ENCODE measurements at places on chromosomes 1 and 21.

DNA sequence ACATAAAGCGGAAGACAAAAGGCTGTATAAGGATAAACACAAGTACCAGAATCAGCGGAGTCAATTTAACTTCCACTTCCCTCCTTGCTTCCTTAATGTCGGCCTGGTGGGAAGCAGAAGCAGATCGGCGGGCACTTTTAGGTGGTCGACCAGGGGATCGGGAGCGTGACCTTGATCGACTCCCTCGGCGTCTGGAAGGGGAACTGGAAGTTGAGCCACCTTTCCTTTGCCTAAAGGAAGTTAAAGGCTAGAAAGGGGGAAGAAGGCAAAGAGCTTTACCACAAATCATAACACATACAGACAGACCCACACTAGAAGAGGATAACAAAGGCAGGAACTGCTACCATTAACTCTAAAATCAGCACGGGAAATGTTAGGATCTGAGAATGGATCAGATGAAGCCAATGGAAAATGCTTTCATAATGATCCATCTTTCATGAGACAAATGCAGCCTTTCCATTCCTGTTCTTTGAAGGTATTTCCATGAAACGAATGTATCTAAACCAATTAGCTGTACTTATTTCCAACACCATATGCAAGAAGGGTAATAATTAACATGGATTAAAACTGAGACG lies 5.7 kb downstream of the LBR start:
- no peak for DNase-seq

DNA sequence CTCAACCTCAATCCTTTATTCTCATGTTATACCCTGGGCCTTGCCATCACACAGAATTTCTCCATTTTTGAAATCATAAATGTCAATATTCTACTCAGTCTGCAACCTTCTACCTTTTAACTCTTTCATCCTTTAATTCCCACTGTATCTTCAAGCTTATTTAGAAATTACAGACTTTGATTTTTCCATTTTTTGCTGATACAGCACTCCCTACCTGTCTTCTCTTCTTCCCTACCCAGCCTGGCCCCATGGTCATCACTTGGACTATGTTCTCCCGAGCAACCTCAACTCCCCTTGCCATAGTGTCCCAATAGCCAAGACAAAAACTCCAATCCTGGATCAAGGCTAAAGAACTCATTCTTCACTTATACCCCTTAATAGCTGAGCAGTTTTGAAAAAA lies 14.6 kb downstream of the WARS2 start:
- DNase-seq, result no peak

GRCh38 chr1:230120921-230121381 lies 53.9 kb downstream of the GALNT2 start:
- no peak for DNase-seq

- DNase-seq, result no peak
Measured at GRCh38 chr1:180577361-180577760, 18.6 kb downstream of the OVAAL start.

DNA sequence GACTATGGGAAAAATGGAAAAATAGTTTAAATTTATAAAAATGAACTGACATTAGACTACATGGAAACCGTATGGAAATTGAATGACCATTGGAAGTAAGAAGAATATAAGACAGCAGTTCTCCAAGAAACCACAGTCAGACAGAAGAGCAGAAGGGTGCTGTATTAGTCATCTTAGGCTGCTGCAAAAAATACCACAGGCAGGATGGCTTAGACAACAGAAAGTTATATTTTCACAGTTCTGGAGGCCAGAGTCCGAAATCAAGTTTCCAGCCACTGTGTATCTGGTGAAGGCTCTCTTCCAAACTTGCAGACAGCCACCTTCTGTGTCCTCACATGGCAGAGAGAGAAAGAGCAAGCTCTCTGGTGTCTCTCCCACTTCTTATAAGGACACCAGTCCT lies 175.2 kb downstream of the DSCAM start:
- no peak for DNase-seq

GRCh38 chr1:42723511-42723910 lies 16.5 kb downstream of the CLDN19 start:
- no peak for DNase-seq

DNA sequence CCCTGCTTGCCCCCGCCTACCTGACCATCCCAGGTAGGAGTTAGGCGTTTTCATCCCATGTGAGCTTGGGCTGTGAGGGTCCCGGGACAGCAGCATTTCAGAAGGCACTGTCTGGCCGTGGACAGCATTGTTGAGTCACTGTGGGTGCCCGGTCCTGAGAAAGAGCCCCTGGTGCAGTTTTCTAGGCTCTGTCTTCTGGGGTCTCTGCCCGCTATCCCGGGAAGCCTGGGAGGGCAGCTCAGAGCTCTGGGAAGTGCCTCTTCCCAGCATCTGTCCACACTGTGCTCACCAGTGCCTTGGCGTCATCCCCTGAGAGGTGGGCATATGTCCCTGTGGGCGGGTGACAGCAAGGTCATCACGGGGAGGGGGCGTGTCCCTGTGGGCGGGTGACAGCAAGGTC lies 11.4 kb upstream of the ZNF669 start:
- no peak for DNase-seq

DNA sequence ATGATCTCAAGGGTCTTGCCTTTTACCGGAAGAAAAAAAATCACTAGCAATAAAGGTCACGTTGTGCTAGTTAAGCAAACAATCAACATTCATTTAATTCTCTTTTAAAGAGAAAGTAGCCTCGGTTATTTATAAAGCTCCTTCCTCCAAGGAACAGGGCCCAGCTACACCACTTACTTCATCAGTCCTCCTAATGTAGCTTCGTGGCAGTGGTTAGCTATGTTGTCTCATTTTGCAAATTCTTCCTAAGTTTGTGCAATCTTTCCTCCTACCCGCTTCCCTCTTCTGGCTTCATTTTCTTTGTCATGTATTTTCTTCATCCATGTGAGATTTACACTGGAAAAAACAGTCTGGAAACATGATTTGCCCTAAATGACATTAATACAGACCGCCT lies 554.2 kb downstream of the NUF2 start:
- no peak for DNase-seq

DNA sequence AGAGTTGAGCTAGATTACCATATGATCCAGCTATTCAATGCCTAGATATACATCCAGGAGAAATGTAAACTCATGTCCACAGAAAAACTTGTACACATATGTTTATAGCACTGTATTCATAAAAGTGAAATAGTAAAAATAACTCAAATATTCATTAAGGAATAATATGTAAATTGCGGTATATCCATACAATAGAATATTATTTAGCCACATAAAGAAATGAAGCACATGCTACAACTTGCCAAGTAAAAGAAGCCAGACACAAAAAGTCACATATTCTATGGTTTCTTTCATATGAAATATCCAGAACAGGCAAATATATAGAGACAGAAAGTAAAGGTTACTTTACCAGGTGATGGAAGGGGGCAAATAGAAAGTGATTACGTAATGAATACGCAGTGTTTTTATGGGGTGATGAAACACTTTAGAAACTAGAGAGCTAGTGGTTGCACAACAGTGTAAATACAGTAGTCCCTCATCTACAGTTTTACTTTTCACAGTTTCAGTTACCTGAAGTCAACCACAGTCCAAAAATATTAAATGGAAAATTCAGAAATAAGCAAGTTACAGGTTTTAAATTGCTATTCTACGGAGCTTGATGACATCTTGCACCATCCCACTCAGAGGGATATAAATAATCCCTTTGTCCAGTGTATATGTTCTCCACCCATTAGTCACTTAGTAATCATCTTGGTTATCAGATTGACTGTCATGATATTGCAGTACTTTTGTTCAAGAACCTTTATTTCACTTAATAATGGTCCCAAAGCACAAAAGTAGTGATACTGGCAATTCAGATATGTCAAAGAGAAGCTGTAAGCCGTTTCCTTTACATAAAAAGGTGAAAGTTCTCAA lies 62.3 kb downstream of the ZNF644 start:
- no peak for DNase-seq

DNA sequence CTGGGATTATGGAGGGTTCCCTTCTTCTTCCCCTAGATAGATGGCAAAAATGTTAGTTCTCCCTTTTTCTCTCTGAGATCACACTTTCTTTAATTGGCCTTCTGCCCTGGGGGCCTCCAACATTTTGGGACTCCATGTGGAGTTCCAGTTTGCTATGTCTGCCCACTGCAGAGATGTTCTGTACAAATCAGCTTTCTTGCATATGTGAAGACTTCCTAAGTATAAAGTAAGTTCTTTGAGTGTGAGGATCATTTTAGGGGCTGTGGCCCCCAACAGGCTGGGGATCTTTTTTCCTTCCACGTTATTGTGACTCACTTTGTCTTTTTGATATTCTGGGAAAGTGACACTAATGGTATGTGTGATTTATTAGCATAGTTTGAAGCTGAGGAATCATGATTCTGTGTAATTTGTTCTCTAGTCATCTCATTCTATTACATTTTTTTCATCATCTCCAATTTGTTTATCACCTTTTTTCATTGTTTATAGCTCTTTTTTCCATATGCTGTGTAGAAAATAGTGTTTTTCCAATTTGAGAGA lies 48.2 kb downstream of the HHAT start:
- DNase-seq, result no peak

GRCh38 chr1:203589171-203589570 lies 37.5 kb upstream of the ATP2B4 start:
- DNase-seq, result no peak

Data from activated CD4-positive, alpha-beta T cell treated with anti-CD3 and anti-CD28 coated beads, Interleukin-2, amount 10 ng/mL, durations not matched to agents 7 days and 5 days (primary cell).